ENCODE measurements at places on chromosomes 4 and X. TPM values are rescaled to one million over a fixed set of nuclear protein-coding genes. Genes with fewer than 3 reads are reported as not detected.

DNA sequence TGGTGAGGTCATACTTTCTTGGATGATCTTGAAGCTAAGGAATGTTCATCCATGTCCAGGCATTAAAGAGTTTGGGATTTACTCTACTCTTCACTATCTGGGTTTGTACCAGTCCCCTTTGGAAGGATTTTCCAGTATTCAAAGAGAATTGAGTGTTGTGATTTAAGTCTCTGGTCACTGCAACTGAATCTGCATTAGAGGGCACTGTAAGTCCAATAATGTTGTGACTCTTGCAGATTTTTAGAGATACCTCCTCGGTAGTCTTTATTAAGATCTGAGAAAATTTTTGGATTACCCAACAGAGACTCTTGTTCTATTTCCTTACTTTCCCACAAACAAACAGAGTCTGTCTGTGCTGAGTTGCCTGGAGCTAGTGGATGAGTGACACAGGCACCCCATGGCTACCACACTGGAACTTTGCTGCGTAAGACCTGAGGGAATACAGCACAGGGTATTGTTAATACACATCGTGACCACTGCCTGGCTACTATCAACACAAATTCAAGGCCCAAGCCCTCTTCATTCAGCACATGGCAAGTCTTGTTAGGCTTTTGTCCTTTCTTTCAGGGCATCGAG lies 357.1 kb upstream of the KLHL4 start:
- no peak overlapping the region for H3K4me3 ChIP-seq
- no peak overlapping the region for H3K27ac ChIP-seq
- no peaks in the 10 kb centered on the region for H3K4me1 ChIP-seq
- no peaks in the 10 kb centered on the region for H3K36me3 ChIP-seq

GRCh38 chr4:164373021-164373420 lies 380.9 kb upstream of the SMIM31 start:
- no peaks in the 10 kb centered on the region for H3K4me1 ChIP-seq
- no peak overlapping the region for H3K4me3 ChIP-seq
- H3K36me3 ChIP-seq, result no peaks in the 10 kb centered on the region
- H3K27ac ChIP-seq, result no peak overlapping the region
- no peaks in the 10 kb centered on the region for H3K27me3 ChIP-seq

GRCh38 chr4:148883891-148884290 lies 441.7 kb upstream of the NR3C2 start:
- no peak overlapping the region for H3K27ac ChIP-seq
- no peaks in the 10 kb centered on the region for H3K27me3 ChIP-seq
- H3K4me1 ChIP-seq, result no peaks in the 10 kb centered on the region
- no peak for DNase-seq
- H3K4me3 ChIP-seq, result no peak overlapping the region

Gene TAF9B
- 21.8 TPM for total RNA-seq

DNA sequence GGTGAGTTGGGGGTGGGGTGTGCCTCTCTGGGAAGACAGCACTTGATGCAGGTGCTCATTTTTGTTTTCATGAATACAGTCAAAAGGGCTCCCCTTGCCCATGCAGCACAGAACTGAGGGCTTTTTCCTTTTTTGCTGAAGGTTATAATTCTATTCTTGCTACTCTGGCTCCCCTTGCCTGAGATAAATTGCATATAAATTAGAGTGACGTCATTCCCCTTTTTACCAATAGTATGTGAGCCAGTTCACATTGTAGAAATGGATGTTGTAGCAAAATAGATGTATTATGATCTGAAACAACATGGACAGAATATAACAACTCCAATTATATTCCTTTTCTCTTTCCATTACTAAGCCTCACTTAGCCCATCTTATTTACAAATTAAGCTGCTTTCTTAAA lies 28.4 kb downstream of the CXorf58 start:
- no peak overlapping the region for H3K27ac ChIP-seq
- no peaks in the 10 kb centered on the region for H3K4me1 ChIP-seq
- DNase-seq, result no peak
- H3K4me3 ChIP-seq, result no peak overlapping the region

Gene NWD2
- 1.1 TPM for total RNA-seq

- DNase-seq, result no peak
- H3K27me3 ChIP-seq, result no peaks in the 10 kb centered on the region
- H3K27ac ChIP-seq, result no peak overlapping the region
- H3K4me3 ChIP-seq, result no peak overlapping the region
- no peaks in the 10 kb centered on the region for H3K36me3 ChIP-seq
Measured at GRCh38 chrX:41553688-41554087, 106.5 kb downstream of the NYX start.

GRCh38 chr4:90215286-90215685 lies 88.1 kb downstream of the CCSER1 start:
- H3K27me3 ChIP-seq, result no peaks in the 10 kb centered on the region
- no peaks in the 10 kb centered on the region for H3K36me3 ChIP-seq
- DNase-seq, result no peak

Gene SMS
- total RNA-seq, result 24.1 TPM

DNA sequence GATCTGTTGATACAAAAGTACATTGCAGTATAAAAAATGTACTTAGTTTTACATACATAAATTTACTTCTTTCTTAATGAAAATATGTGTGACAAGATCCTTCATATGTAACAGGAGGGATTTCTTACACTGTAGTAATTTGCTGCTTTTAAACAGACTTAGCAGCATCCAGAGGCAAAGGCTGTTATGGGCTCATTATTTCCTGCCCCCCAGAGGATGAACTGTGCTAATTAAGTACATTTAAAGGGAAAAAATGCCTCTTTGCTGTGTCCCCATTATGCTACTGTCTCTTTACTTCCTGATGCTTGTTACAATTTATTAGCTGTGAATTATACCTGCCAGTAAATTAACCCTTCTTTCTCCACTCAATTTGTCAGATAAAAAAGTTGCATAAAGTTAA lies 47.1 kb downstream of the NDST3 start:
- H3K4me1 ChIP-seq, result no peaks in the 10 kb centered on the region
- no peak overlapping the region for H3K27ac ChIP-seq
- H3K4me3 ChIP-seq, result no peak overlapping the region
- H3K27me3 ChIP-seq, result no peaks in the 10 kb centered on the region

GRCh38 chr4:93761286-93761685 lies 67.3 kb upstream of the ATOH1 start:
- H3K27ac ChIP-seq, result no peak overlapping the region
- no peaks in the 10 kb centered on the region for H3K27me3 ChIP-seq
- no peaks in the 10 kb centered on the region for H3K4me1 ChIP-seq
- H3K4me3 ChIP-seq, result no peak overlapping the region

Gene TCP11X2
- not detected for total RNA-seq

GRCh38 chr4:185328586-185328985 lies 67.1 kb downstream of the LRP2BP start:
- peaks cover 26% of the 10 kb centered on the region for H3K36me3 ChIP-seq
- H3K27me3 ChIP-seq, result no peaks in the 10 kb centered on the region

DNA sequence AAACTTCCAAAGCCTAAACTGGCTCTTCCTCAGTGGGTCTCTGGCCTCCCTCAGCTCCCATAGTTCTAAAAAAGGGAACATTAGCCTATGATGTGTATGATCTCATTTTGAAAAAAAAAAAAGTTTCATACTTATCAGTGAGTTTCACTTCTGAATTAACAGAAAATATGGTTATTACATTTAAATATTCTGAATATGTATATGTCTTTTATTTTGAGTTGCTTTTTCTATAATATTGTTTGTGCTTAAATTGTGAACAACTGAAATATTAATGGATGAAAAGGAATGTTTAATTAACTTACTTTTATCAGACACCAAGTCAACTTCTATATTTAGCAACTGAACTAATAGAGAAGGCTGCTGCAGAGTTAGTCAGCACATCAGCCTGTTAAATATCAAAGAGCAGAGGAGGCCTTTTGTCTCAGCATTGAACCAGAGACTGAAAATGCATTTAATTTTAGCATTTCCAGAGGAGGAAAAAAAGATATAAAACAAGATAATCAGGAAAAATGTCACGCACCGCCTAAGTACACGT lies 20.4 kb upstream of the FHL1 start:
- H3K36me3 ChIP-seq, result no peaks in the 10 kb centered on the region
- no peak overlapping the region for H3K4me3 ChIP-seq
- no peak for DNase-seq
- no peaks in the 10 kb centered on the region for H3K27me3 ChIP-seq
- no peaks in the 10 kb centered on the region for H3K4me1 ChIP-seq

DNA sequence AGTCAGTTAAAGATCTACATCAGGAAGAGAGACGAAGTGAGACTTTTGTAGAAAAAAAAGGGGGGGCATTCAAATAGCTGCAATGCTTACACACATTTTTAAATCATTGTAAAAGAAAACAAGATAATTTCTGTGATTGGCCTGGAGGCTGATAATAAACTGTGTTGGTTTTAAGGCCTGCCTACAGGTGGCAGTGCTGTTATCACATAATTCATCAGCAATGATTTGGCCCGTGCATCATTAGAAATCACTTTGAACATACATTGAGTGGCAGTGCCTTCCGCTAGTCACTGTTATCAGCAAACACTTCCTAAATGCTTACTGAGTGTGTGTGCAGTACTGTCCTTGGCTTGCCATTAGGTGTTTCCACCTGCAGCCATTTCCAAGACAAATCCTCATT lies 831.9 kb downstream of the TRIML1 start:
- no peaks in the 10 kb centered on the region for H3K4me1 ChIP-seq
- H3K27me3 ChIP-seq, result no peaks in the 10 kb centered on the region
- no peaks in the 10 kb centered on the region for H3K36me3 ChIP-seq
- DNase-seq, result no peak
- H3K4me3 ChIP-seq, result no peak overlapping the region

DNA sequence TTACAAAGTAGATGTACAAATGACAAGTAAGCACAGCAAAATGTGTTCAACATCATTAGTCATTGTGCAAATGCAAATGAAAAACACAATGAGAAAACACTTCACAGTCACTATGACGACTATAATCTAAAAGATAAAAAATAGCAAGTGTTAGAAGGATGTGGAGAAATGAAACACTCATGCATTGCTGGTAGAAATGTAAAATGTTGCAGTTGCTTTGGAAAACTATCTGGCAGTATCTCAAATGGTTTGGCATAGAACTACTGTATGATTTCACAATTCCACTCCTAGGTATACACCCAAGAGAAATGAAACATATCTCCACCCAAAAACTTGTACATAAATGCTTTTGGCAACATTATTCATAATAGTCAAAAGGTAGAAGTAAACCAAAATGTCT lies 459.7 kb upstream of the TRAM1L1 start:
- no peak overlapping the region for H3K4me3 ChIP-seq
- no peak for DNase-seq
- no peaks in the 10 kb centered on the region for H3K4me1 ChIP-seq

Gene BANK1
- total RNA-seq, result 3.5 TPM

GRCh38 chrX:103774070-103774642 lies 2.5 kb upstream of the PLP1 start:
- no peaks in the 10 kb centered on the region for H3K36me3 ChIP-seq
- no peaks in the 10 kb centered on the region for H3K4me1 ChIP-seq
- no peak for DNase-seq
- peaks cover 5% of the 10 kb centered on the region for H3K27me3 ChIP-seq

DNA sequence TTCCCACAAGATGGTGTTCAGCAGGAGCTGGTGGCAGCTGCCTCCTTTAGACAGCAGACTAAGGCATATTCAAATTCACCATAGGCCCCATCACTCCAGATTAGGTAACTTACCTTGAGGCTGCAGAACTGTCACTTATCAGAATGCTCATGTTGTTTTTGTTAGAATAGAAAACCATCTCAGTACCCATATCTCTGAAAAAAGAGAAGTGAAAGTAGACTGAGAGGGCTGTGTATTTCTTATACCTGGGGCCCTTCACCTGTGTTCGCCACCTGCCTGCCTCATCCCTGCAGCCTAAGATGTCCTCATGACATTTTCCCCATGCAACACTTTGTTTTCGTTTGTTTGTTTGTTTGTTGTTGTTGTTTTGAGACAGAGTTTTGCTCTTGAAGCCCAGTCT lies 32.9 kb upstream of the SPRY1 start:
- DNase-seq, result no peak
- H3K27ac ChIP-seq, result no peak overlapping the region
- H3K4me1 ChIP-seq, result no peaks in the 10 kb centered on the region
- no peaks in the 10 kb centered on the region for H3K36me3 ChIP-seq
- no peak overlapping the region for H3K4me3 ChIP-seq

DNA sequence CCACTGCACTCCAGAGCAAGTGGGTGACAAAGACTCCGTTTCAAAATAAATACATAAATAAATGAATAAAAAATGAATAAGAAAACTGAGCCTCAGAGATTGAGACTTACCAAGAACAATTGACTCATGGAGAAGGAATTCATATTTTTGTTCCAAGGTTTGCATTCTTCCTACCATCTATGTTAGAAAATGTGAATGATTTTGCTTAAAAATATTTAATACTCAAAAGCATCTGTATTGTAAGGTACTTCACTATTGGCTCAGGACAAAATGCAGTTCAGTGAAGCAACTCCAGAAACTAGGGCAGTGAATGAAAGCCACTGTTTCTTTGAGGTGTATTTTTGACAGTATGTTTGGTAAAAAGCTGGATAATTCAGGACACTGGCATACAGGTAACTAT lies 54.1 kb downstream of the XAGE2 start:
- no peak overlapping the region for H3K4me3 ChIP-seq
- no peak overlapping the region for H3K27ac ChIP-seq
- H3K36me3 ChIP-seq, result no peaks in the 10 kb centered on the region
- DNase-seq, result no peak
- H3K4me1 ChIP-seq, result no peaks in the 10 kb centered on the region
- H3K27me3 ChIP-seq, result no peaks in the 10 kb centered on the region

Gene CHM
- total RNA-seq, result 16.2 TPM

GRCh38 chrX:142884881-142885280 lies 140.8 kb upstream of the SPANXN4 start:
- H3K27ac ChIP-seq, result no peak overlapping the region
- no peak overlapping the region for H3K4me3 ChIP-seq
- DNase-seq, result no peak
- H3K4me1 ChIP-seq, result no peaks in the 10 kb centered on the region

Gene UTP3
- total RNA-seq, result 17.7 TPM

Gene VAMP7
- 25.8 TPM for total RNA-seq

DNA sequence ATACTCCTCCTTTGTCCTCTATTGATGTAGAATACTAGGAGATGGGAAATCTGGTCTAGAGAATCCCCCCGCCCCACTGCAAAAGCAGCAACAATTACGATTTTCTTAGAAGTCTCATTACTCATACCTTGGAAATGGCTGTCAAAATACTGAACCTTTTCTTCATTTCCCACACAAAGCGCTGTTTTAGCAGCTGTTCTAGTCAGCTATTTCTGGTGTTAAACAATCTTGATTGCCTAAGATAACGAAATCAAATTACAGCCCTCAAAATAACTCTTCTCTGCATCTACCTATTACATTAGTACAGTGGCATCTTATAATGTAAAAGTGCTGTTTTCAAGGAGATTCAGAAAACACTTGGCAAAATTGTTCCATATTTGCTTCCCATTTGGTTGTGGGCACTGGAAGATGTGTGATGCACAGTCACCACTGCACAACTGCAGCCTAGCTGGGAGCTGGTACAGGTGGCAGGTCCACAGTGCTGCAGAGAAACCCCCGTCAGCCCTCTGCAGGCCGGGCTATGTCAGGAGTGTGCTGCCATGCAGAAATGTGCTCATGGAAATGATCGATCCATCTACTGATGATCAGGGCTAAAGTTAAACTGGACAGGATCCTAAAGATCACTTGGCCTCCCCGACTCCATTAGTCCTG lies 50.4 kb downstream of the TBC1D9 start:
- no peaks in the 10 kb centered on the region for H3K36me3 ChIP-seq
- H3K27me3 ChIP-seq, result no peaks in the 10 kb centered on the region
- no peak for DNase-seq
- H3K4me3 ChIP-seq, result no peak overlapping the region
- H3K27ac ChIP-seq, result no peak overlapping the region
- H3K4me1 ChIP-seq, result peaks cover 4% of the 10 kb centered on the region
